ENCODE measurements at places on chromosomes 3 and 15. TPM values are rescaled to one million over a fixed set of nuclear protein-coding genes. Genes with fewer than 3 reads are reported as not detected.

GRCh38 chr15:40249477-40250303 is 10.8 kb downstream of the PAK6 start:
- no peak for DNase-seq

- DNase-seq = no peak
These were observed 3.8 kb upstream of the GABPB1 start for GRCh38 chr15:50358845-50359244.

- DNase-seq = no peak
These were observed 160.1 kb downstream of the ARRDC4 start for GRCh38 chr15:98120561-98120960.

DNA sequence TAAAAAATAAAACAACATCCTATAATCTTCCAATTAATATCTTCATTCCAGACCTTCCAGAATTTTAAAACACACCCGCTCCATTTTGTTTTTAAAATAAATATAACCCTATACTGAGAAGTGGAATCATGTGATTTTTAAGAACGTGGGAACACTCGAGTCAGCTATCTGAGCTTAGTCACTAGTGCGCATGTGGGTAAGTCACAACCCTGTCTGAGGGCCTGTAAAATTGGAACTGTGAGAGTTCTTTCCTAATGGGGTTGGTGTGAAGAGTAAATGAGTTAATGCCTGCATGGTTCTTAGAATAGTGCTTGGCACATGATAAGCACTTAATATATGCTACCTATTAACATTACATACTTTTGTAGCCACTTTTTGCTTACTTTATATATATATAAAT is 19.9 kb upstream of the POLR2M start:
- no peak for DNase-seq

DNA sequence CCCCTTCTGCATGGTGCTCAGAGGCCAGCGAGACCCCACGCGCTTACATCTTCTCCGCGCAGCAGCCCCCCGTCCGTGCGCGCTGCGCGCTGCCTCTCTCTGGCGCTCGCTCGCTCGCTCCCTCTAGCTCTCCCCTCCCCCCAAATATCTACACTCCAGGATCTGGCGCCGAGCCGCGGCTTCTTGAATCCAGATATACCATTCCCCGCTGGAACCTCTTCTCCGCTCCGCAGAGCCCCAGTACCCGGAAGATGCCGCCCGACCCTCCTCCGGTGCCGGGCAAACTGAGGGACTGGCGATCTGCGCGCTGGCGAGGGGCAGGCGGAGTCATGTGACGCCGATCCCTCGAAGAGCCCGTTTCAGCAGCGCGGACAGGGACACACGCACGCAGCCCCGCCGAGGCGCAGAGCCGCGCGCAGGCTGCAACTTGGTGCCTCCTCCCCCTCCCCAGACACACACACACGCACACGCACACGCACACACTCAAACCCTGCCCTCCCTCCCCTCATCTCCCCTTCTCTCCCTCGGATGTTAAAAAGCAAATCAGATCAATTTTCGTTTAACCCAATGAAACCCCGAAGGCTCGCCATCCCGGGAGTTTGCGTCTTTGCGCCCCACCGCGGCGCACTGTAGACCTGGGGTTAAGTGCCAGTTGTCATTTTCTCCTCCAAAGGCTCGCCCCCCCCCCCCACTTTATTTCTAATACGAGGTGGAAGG is at the start of gene RASGRF1:
Gene RASGRF1 (minus strand): TSS at position 294 of the 717 bp plus-strand sequence. CDS start 282 bp downstream, at position 12.
- no peak for DNase-seq

GRCh38 chr15:60592371-60593169 is 113.6 kb upstream of the ICE2 start:
- DNase-seq = peak; percentile 65

- DNase-seq = no peak
These were observed 1.6 kb upstream of the PRKCD start for GRCh38 chr3:53159156-53160060.

GRCh38 chr3:179943117-179943880 is 93.4 kb downstream of the PEX5L start:
- no peak for DNase-seq

DNA sequence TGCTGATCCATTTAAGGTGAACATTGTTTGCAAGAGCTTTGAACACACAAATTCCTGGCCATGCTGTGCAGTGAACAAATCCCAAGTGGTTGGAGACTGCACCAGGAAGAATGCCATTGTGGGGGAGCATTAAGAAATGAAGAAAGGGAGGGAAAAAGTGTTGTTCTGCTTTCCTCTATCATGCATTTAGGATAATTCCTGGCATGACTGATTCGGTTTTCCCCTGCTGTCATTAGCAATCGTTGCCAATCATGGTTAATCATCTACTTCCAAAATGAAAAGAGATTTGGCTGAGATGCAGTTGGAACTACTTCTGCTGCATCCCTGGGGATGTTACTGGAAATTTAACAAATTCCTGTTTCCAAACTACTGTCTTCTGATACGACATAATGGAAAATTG is 73.7 kb upstream of the ZPLD1 start:
- no peak for DNase-seq

SPPL2A gene
- 75.1 TPM for polyA plus RNA-seq

AMOTL2 gene
- polyA plus RNA-seq = not detected

C2CD4A gene
- polyA plus RNA-seq = not detected

ANAPC13 gene
- 60.4 TPM for polyA plus RNA-seq

TPM1 gene
- polyA plus RNA-seq = 5.0 TPM
